ENCODE measurements at places on chromosomes 7 and 10.

DNA sequence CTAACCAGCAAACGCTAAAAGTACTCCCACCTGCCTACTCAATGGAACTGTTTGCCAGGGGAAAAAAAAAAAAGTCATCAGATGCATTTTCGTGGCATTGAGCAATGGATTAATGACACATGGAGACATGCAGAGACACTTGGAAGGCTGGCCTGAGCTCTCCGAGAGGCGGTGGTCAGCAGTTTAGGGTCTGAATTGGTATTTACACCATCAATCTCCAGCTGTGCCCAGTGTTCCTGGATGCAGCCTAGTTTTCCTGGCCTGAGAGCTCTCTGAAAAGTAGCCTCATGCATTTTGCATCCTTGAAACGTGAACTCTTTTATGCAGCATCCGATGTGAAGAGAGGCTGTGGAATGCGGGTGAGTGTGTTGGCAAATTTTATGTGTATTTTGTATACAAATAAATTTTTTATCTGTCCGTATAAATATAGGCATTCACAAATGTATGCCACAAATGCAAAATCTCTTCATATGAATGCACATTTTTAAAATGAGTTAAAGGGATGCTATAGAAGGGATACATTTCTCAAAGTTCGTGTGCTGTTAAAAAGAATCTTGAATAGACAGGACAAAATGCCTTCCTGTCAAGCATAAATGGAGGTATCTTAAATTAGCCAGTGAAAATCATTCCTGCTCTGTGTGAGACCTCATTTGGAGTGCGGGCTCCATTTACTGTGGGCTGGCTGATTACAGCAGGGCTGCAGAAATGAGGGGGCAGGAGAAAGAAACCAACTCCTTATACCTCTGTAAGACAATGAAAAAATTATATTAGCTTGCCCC lies 137.7 kb upstream of the PFKP start:
- DNase-seq: no peak

GRCh38 chr10:47244560-47245500 lies 55.2 kb upstream of the GDF10 start:
- no peak for DNase-seq

DNA sequence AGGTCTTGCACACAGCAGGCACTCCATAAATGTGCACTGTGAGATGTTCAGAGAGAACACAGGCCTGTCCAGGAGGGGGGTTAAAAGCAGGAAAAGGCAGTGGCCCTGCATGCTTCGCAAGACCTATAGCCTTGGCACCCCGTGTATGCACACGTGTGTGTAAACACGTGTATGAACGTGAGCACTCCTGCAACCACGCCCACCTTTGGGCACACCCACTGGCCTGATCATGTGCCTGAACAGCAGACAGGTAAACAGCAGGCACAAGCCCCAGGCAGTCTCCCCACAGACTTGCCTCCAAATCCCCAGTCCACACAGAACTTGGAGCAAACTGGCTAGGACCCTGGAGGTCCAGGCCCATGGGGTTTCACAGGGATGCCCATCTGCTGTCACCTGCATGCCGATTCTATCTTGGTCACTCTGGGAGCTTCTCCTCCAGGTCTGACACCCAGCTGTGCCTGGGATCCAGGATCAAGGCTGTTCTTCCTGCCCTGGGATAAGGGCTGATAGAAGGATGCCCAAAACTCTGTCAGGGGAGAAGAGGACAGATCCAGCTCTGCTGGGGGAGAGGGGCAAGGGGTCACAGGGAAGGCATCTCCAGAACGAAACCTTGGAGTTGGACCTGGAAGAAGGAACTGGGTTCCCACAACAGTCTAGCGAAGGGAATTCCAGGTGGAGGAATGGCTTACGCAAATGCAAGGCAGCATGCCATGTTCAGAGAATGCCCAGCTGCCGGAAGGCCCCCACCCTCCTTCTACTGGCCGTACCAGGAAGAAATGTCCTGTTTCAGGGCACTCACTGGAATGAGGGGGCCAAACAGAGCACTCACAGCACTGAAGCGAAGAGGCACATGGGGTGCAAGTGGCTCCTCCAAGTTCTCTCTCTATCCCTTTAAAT lies 14.3 kb upstream of the ZMIZ1 start:
- no peak for DNase-seq

DNA sequence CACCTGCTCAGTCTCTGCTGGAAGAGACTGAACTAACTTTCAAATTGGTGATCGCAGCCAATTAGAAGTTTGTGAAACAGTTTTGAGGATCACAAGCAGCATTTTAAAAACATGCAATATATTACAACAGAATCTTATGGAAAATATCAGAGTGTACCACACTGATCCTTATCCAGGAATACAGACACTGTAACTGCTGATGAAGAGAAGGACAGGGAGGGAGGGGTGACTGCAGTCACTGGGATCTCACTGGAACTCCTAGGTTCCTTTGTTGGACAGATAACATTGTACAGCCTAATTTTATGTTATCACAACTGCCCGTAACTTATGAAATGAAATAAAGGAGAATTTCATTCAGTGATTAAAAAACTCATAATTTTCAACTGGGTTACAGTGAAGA lies 6.8 kb upstream of the UBN2 start:
- no peak for DNase-seq

- no peak for DNase-seq
Measured at GRCh38 chr10:21518641-21519396, 6.7 kb downstream of the SKIDA1 start.

DNA sequence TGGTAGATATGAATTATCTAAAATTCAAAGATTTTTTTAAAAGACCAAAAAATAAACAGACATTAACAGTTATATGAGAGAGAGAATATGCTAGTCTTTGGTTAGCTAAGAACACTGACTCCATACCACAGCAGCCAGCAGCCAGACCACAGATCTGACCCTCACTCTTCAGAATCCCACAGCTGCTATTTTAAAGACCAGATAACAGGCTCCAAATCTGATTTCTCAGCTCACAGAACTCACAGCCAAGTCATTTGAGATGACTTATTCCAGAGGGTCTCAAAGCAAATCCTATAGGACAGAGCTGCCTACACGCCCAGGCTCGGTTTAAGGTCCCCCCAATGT lies 20.4 kb downstream of the NUDCD3 start:
- DNase-seq: no peak

DNA sequence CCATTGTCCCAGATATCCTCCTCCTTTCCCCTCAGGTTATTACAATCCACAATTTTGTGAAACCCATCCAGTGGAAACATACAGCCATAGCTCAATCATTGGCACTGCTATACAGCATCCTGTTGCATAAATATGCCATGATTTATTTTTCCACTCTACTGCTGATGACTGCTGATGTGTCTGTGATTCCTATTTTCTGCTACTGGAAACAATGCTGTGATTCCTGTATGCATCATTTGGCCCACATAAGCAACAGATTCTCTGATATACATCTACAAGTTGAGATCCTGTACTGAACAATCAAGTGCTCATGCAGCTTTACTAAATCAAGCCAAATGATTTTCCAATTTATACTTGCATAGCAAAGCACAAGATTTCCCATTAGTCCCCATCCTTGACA lies 39.6 kb downstream of the CUL2 start:
- no peak for DNase-seq

DNA sequence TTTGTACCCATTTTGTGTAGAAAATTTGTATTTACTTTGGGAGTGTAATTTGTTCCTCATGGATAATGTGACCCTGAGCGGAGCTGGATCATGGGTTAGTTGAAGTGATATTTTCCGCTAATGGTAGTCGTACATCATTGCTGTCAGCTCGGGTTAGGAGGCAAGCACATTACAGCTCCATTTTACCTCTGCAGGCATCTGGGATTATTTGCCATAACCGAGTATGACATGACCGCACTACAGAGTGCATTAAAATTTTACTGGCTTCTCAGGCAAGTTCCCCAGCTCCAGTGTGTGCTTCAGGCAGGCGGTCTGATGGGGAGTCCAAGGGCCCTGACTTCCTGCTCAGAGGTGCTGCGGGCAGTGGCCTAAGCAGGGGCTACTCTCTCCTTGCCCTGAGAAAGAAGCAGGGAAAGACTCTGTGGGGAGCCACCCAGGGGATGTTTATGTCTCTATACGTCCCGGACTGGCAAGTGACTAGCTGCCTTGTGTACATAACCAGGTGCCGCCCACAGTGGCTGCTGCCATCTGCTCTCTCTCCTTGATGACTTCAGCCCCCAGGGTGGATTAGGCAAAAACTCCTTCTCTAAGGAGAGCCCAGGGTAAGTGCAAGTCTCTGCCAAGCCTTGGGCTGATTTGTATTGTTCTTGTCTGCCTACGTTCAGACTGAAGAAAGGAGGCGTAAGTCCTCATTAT lies 685.3 kb upstream of the GALNT17 start:
- no peak for DNase-seq

Data from stimulated activated naive CD8-positive, alpha-beta T cell treated with anti-CD3 and anti-CD28 coated beads, Interleukin-15, amount 100 ng/mL, for 72 hours (primary cell).